Breast epithelium (tissue), 4 donors: ENCODE measurements at places on chromosomes 7 and 10.

DNA sequence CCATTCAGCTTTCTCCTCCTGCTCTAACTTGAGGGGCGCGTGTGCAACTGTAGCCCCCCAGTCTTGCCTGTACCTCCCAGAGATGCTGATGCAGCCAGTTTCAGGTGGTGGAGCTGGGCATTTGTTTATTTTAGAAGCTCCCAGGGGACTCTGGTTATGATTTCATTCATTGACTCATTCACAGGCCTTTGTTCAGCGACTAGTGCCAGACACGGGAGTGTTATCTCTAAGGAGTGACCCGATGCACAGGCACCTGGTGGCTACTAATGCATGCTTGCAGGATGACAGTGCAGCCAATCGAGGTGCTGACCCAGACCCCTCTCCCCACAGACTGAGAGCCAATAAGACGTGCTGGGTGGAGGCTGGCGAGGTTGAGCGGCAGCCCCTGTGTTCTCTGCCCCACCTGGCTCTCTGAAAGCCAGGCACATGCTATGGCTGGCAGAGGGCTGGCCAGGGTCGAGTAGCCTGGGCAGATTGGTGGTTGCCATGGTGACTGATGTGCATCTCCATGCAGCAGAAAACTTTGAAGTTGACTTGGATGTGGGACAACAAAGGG lies 19.7 kb upstream of the SLC18A2 start:
- DNase-seq = no peak

DNA sequence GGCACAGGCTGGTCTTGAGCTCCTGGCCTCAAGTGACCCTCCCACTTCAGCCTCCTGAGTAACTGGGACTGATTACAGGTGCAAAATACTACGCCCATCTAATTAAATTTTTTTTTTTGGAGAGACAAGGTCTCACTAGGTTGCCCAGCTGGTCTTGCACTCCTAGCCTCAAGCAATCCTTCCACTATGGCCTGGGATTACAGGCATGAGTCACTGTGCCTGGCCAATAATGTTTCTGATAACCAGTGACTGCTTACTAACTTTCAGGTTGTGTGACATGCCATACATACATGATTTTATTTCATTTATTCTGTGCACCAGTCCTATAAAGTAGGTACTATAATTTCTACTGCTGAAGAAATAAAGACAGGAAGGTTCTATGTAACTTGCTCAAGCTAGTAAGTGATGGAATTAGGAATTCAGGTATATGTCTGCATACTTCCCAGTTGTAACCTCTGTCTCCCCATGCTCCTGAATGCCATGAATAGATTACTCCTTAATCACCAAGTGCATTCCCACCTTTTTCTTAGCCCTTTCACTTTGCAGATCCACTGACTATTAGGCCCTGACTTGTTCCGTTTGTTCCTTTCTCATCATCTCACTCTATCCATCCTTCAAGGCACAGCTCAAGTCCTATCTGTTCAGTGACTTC lies 28.1 kb downstream of the MCU start:
- DNase-seq = no peak

DNA sequence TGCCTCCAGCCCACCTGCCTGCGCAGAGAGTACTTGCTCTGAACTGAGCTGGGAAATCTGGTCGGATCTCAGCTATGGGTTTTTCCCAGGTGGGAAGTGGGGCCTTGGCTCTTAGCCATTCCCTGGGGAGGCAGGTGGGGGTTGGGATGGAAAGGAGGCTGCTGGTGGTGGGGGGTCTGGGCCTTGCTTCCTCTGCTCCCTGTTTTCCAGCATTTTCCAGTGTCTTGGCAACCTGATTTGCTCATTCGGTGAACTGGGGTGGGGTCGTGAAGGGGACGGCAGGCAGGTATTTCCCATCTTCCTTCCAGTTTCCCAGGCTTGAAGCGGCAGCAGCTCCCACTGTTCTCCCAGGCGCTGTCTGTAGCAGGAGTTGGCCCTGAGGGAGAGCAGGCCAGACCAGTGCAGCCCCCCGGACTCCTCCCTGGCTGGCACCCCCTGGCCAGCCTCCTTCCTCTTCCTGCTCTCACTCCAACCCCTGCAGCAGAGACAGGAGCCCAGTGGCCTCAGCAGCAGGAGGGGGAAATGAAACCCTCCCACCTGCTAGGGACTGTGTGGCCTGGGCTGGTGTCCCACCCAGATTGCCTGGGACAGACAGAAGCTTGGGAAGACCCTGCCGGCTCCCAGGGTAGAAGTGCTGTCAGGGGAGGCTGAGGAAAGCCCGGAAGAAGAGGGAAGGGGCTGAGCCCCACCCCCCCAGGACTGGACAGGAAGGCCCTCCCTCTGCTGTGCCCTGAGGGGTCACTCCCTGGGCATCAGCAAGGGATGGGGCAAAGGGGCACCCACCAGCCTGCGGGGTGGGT lies 6.6 kb downstream of the TRIM8 start:
- DNase-seq = no peak

DNA sequence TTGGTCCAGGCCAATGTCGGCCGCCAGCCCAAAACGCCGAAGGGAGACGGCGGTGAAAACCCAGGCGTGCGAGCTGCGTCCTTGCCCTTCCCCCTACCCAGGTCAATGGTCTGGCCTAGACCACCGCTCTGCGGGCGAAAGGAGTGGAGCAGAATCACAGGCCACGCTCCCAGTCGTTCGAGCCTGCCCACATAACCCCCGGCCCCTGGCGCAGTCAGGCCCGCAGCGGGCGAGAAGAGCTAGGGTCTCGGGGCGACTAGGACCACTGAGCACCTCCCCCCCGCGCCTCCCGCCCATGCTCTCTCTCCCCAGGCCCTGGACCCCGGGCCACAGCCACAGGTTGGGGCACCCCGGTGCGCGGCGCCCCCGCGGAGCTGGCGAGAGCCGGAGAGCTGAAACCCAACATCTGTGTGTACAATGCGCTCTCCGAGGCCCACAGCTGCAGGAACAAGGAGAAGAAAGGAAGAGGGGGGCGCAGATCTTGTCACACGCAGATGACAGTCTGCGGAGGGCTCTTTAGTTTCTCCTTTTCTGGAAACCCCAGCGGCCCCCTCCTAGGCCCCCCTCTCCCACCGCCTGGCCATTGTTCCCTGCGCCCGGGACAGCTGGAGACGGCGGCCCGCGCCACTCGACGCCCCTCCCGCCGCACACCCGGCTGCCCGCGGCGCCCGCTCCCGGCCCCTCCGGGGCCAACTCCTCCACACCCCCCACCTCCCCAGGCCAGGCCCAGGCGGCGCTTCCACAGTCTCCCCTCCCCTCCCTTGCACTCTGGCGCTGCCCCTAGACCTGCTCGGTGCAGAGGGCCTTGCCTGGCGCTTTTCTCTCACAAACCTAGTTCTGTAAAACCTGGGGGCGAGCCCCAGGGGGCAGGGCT lies 355.0 kb downstream of the DNAJB6 start:
- DNase-seq = no peak

- DNase-seq = no peak
Measured at GRCh38 chr7:115116773-115117715, 195.2 kb downstream of the MDFIC start.
